ENCODE measurements at places on chromosomes 3 and 15. TPM values are rescaled to one million over a fixed set of nuclear protein-coding genes. Genes with fewer than 3 reads are reported as not detected.
A peak's percentile ranks its signal among the peaks of the same experiment; 100 is the strongest.

- no peak for DNase-seq
These were observed 50.4 kb downstream of the PDE8A start for GRCh38 chr15:85031944-85032558.

PARP15 gene
- 28.6 TPM for total RNA-seq

- no peak for DNase-seq
These were observed 28.5 kb downstream of the NR2F2 start for GRCh38 chr15:96358821-96359615.

DNA sequence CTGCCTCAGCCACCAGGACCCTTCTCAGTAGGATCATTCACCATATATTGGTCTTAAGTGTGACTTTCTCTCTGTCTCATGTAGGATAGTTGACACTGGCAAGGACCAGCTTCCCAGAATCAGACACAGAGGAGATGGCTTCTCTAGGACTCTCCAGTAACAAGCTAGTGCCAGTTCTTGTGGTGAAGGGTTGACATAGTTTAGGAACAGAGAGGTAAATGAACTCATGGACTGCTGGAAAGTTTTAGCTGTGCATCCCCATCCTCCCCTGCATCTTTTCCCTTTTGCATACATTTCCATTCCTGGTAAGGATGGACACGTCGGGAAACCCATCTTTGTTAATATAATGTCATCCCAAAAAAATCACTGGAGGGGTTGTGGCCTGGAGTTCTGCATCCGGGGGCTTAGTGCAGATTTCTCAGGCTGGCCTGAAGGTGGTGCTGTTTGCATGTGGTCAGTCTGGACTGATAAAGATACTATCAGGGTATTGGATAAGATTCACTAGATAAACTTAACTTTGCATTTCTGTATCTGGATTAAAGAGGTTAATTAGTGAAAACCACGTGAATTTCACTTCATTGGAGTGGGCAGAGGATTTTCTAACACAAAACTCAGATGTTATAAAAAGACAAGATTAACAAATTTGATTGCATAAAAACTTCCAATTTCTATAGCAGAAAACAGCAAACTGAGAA, 110.8 kb downstream of the TBC1D2B start:
- peak; percentile 45 for DNase-seq

GRCh38 chr3:106566277-106566676, 697.5 kb upstream of the CBLB start:
- peak; percentile 26 for DNase-seq

GRCh38 chr15:66294157-66294931, 976 bp downstream of the DIS3L start:
- DNase-seq: peak; percentile 10

DNA sequence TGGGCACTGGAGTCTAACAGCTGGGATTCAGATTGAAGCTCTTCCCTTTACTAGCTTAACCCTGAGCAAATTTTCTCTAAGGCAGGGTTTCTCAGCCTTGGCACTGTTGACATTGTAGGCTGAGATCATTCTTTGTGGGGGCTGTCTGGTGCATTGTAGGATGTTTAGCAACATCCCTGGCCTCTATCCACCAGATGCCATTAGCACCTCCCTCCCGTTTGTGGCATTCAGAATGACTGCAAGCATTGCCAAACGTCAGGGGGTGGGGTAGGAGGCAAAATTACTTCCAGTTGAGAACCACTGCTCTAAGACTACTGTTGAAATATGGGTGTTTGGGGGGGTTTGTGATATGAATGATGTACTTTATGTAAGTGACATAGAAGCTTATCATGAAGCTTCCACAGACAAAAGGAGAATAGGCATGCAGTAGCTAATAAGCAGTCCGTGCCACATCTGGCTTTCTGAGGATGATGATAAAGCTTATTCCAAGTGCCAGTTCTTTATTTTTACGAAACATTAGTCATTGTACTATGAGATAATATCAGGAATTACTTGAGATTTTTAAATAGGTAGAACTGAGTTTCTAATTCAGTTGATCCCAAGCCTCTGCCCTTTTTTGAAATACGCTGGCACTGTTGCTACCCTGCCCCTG, 39.3 kb downstream of the NKIRAS1 start:
- no peak for DNase-seq

Measured in activated T-cell treated with anti-CD3 and anti-CD28 coated beads, Interleukin-2, amount 50 U/mL, for 72 hours (primary cell).